Transverse colon (tissue), 4 donors: ENCODE measurements at places on chromosomes 12 and 14. TPM values are rescaled to one million over a fixed set of nuclear protein-coding genes. Genes with fewer than 3 reads are reported as not detected.

GRCh38 chr12:68499616-68500015 lies 111.1 kb upstream of the RAP1B start:
- H3K4me3 ChIP-seq, result no peak overlapping the region
- no peak overlapping the region for H3K27ac ChIP-seq
- no peak for DNase-seq
- no peaks in the 10 kb centered on the region for H3K36me3 ChIP-seq
- H3K27me3 ChIP-seq, result no peaks in the 10 kb centered on the region

DNA sequence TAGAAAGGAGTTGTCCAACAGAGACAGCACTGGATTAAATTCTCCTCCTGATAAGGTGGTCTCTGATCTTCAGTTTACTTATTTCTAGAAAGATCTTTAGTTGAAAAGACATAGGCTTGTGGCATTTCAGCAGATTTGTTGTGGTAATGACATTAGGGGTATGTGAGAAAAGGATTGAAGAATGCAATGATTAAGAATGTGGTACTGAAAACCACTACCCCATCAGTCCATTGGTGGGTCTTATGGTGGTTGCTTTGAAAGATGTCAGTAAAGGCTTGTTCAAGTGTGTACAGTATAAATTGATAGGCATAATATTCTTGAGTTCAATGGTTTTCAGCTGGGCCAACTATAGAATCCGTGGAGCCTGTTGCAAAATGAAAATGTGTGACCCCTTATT lies 10.8 kb downstream of the PPFIBP1 start:
- H3K27me3 ChIP-seq, result no peaks in the 10 kb centered on the region
- H3K4me1 ChIP-seq, result peaks cover 11% of the 10 kb centered on the region
- H3K36me3 ChIP-seq, result no peaks in the 10 kb centered on the region
- no peak overlapping the region for H3K27ac ChIP-seq

GRCh38 chr12:88142610-88142991 lies 494 bp downstream of the TMTC3 start:
- H3K4me1 ChIP-seq, result peaks cover 22% of the 10 kb centered on the region
- peak; percentile 30 for DNase-seq
- peak overlapping the region; percentile 70 for H3K4me3 ChIP-seq
- H3K27me3 ChIP-seq, result no peaks in the 10 kb centered on the region
- H3K36me3 ChIP-seq, result no peaks in the 10 kb centered on the region
- H3K27ac ChIP-seq, result peak overlapping the region; percentile 86

Gene GUCY2C
- total RNA-seq, result 87.4 TPM

- no peaks in the 10 kb centered on the region for H3K36me3 ChIP-seq
- H3K4me3 ChIP-seq, result no peak overlapping the region
- H3K27ac ChIP-seq, result no peak overlapping the region
- H3K27me3 ChIP-seq, result no peaks in the 10 kb centered on the region
Observed at GRCh38 chr12:39572551-39572950, 47.1 kb downstream of the ABCD2 start.

DNA sequence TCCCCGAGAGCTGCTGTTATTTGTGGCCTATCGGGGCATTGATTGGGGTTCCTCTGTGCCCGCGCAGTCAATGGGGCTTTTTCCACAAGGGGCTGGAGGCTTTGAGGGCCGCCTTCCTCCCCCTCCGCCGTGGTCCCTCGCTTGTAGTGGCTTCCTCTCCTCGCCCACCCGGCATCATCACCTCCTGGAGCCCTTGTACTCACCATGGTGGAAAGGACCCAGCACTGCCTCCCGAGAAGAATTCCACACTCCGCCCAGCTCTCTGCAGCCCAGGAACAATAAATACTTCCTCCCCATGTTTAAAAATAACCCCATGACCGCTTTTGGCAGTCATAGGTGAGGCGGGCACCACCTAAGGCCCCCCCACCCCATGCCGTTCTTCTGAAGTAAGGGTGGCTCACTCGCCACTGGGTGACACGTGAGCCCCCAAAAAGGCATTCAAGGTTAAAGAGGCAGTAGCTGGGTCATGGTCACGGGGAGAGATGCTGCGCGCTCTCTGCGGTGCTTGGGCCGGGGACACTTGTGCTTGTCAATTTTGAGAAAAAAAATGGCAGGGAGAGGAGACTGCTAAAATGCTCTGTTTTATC lies at the start of gene MYL2:
MYL2 (minus strand) TSS at position 256 of the 587 bp plus-strand sequence; CDS start at position 206, 50 bp downstream.
- no peak within 1 kb of the TSS for H3K27ac ChIP-seq
- peaks cover 4% of the 10 kb centered on the region for H3K27me3 ChIP-seq
- H3K4me1 ChIP-seq, result no peaks in the 10 kb centered on the region

DNA sequence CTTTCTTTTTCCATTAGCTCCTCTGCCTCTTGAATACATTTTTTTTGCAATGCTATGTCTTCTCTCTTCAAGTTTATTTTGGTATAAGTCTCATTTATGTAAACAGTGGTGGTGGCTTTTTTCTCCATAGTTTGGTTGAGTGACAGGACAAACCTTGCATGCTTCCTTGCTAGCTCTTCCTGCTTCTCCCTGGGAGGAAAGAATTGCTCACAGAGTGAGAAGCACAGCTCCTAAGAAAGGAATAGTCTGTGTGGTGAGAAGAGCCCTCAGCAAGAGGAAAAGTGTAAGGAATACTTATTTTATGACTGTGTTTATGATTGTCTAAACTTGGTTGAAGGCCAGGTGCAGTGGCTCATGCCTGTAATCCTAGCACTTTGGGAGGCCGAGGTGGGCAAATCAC lies 11.5 kb downstream of the CCDC175 start:
- H3K27me3 ChIP-seq, result no peaks in the 10 kb centered on the region
- no peaks in the 10 kb centered on the region for H3K36me3 ChIP-seq
- H3K4me3 ChIP-seq, result no peak overlapping the region
- peak overlapping the region; percentile 59 for H3K27ac ChIP-seq
- no peak for DNase-seq

- peaks cover 100% of the 10 kb centered on the region for H3K27me3 ChIP-seq
- no peak overlapping the region for H3K27ac ChIP-seq
- H3K4me3 ChIP-seq, result no peak overlapping the region
- no peaks in the 10 kb centered on the region for H3K36me3 ChIP-seq
Observed at GRCh38 chr14:60510951-60511599, 2.1 kb downstream of the SIX6 start.

GRCh38 chr12:117821480-117822175 lies 147.2 kb downstream of the KSR2 start:
- H3K4me3 ChIP-seq, result no peak overlapping the region
- no peaks in the 10 kb centered on the region for H3K36me3 ChIP-seq
- no peaks in the 10 kb centered on the region for H3K4me1 ChIP-seq
- no peaks in the 10 kb centered on the region for H3K27me3 ChIP-seq

GRCh38 chr14:93665169-93665568 lies 123.1 kb downstream of the PRIMA1 start:
- no peak for DNase-seq
- no peak overlapping the region for H3K4me3 ChIP-seq
- H3K4me1 ChIP-seq, result no peaks in the 10 kb centered on the region
- H3K36me3 ChIP-seq, result no peaks in the 10 kb centered on the region
- no peak overlapping the region for H3K27ac ChIP-seq
